Common myeloid progenitor, CD34-positive (primary cell): ENCODE measurements at places on chromosomes 11 and 22.

DNA sequence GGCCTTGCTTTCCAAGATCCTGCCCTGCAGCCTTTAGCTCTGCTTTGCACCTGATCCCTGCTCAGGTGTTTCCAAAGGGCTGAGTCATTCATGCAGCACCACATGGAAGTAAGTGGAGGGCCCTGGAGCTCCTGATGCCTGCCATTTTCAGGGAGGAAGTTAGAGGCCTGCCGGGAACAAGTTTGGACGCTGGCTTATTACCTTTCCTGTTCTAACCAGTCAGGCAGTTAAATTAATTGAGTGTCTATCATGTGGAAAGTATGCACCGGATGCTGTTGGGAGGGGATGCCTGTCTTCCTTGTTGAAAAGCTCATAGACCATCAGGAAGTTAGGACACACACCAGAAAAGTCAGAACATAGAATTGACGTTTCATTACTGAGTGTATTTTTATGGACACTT lies 73.7 kb upstream of the PLET1 start:
- DNase-seq = no peak

DNA sequence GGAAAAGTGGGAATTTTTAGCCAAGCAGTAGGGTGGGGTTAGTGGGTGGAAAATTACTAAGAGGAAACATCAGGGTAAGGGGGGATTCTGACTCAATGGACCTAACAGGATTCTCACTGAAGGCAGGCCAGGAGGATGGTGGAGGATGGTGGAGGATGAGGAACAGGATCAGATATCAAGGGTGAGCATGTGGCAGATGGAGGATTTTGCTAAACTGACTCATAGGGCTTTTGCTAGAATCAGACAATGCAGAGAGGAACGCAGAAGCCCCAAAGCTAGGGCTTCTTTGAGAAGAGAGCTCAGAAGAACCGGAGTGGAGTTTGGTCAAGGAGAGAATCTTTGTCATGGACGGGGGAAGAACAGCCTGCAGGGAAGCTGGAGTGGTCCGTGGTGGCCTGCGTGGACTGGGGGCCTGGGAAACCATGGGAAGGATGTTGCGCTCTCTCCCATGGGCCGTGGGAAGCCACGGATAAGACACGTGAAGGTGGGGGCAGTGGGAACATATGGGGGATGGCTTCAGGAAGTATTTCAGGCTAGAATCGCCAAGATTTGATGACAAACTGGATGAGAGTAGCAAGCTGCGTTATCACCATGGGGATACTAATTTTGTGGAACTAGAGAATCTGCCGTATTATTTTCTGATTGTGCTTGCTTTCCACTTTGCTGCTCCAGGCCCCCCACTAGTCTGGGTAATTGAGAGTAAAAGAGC lies 165.2 kb downstream of the LDLRAD3 start:
- DNase-seq = no peak

DNA sequence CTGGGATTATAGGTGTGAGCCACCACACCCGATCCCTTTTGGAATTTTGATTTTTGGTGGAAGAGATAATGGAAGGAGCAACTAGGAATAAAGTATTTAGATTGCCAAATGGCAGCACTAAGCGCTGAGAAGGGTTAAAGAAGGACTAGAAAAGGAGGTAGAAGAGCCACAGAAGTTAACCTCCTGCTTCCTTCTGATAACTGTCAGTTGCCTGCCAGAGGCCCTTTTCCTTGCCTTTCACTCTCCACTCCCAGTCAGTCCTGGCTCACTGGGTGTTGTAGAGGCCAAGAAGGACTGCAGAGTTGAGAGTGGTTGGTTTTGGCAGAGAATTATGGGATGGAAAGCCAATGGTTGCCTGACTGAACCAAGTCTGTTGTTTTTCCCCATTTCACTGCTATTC lies 19.3 kb downstream of the ZC3H12C start:
- DNase-seq = peak; percentile 83

DNA sequence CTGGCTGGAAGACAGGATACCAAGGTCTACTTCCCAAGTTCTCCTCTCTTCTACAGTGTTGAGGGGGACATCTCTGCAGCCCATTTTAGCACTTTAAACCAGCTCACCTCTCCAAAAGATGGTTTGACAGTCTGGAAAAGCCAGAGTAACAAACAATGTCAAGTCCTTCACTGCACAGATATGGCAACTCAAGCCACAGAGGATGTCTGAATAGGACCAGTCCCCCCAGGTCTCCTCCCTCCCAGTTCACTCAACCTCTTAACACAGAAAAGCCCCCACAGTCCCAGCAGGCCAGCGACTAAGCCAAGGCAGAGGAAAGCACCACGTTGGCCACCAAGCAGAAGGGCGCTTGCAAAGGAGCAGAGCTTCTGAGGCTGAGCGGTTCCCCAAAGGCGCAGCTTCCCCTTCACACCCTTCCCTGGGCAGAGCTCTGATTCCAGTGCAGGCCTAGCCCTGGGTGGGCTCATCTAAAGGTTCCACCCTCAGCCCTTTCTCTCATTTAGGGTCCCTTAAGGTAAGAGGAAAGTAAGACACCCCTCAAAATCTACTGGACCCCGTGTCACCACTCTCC lies 62.7 kb downstream of the PAK1 start:
- peak; percentile 59 for DNase-seq

DNA sequence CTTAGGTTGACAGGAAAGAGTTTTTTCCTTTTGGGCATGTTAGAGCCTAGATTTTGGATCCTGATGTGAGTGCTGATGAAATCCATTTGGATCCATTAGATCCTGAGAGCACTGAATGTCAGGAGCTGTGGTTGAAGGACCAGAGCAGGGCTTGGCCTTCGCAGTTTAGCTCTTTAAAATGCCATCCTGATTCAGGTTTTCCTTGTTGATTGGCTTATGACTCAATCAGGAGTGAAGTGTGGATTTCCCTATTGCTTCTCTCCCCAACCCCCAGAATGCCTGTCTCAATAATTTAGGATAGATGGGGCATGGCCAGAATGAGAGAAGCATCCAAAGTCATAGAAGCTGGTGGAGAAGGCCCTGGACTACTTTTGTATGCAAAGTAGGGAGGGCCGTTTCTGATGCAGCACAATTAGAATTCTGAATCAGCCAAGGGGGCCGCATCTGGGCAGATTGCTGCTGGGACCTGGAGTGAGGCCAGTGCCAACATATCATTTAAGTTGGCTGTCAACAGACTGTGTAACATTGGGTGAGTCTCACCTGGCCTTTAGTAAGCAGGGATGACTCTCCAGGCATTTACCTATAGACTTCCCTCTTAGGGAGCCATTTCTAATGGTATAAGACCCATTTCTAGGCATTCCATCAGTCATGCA lies 80.5 kb downstream of the TEAD1 start:
- no peak for DNase-seq

DNA sequence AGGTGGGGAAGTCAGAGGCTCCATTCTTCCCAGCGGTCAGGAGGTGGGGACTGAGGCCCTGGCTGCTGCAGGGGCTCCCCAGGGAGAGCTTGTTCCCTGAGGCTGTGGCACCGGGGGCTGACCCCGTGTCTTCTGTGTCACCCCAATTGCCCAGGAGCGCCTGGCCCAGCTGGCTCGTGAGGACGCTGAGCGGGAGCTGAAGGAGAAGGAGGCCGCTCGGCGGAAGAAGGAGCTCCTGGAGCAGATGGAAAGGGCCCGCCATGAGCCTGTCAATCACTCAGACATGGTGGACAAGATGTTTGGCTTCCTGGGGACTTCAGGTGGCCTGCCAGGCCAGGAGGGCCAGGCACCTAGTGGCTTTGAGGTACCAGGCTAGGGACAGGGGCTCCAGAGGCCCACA lies 53.2 kb downstream of the MYO7A start:
- DNase-seq = no peak
